Stimulated activated CD8-positive, alpha-beta memory T cell treated with anti-CD3 and anti-CD28 coated beads, Interleukin-4, amount 100 ng/mL, for 4 hours (primary cell): ENCODE measurements at places on chromosomes 4 and X.

DNA sequence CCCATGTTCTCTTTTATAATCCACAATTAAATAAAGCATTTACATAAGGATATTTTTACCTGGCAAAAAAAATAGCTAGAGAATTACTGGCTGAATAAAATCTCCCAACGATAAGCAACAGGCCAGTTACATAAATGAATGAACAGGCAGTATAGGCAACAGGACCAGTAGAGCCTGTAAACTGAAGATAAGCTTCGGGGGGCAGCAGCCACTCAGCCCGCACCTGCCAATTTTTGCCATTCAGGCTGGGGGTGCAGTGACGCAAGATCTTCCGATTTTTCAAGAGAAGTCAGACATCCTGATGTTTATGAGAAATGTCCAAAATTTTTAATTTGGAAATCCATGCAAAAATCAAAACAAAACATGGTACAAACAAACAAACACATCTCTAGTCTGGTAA, 49.0 kb upstream of the CDKN2AIP start:
- no peak for DNase-seq

GRCh38 chr4:82230306-82230705, 143.5 kb downstream of the HNRNPD start:
- DNase-seq = no peak

GRCh38 chr4:10245751-10246150, 129.2 kb upstream of the WDR1 start:
- no peak for DNase-seq

DNA sequence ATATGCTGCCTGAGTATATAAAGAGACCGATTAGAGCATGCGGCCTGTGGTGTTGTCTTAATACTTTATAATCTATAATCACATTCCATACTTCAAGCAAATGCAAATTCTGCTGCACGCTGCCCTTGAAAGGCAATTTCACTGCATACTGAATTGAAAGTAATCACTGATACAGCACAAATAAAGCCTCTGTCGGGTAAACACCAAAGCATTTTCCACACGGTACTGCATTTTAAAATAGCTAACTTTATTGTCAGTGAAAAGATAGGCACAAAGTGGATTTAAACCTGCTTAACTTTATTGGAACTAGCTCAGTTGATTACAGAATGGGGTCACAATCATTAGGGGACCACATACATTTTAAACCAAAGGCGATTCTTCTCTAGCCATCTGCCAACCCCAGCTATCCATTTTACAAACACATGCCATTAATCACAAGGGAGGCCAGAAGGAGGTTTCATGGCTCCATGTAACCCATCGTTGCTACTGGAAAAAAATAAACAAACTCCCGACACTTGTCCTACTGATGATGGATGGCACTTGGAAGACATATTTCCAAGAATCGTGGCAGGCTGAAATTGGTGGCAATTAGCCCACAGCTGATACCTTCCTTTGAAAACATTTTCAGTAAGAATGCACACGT, 65.9 kb downstream of the AMOT start:
- DNase-seq = no peak

- DNase-seq = no peak
Measured at GRCh38 chr4:26715636-26716242, 131.9 kb downstream of the TBC1D19 start.

DNA sequence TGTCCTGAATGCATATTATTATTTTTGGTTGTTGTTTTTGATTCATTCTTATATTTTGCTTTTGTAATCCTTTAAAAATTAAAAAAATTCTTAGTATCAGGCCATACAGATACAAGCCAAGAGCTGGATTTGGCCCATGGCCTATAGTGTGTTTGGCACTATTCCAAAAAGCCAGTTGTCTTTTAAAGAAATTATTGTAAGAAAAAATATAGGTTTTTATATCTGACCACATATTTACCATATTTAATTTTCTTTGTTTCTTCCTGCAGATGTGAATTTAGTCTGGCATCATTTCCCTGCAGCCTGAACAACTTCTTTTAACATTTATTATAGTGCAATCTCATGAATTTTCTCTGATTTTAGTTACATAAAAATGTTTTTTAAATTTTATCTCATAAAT, 652.8 kb upstream of the NR3C2 start:
- no peak for DNase-seq

GRCh38 chr4:100299046-100299840, 109.0 kb upstream of the DDIT4L start:
- DNase-seq = no peak

GRCh38 chrX:148611993-148612392, 111.6 kb downstream of the AFF2 start:
- DNase-seq = no peak

DNA sequence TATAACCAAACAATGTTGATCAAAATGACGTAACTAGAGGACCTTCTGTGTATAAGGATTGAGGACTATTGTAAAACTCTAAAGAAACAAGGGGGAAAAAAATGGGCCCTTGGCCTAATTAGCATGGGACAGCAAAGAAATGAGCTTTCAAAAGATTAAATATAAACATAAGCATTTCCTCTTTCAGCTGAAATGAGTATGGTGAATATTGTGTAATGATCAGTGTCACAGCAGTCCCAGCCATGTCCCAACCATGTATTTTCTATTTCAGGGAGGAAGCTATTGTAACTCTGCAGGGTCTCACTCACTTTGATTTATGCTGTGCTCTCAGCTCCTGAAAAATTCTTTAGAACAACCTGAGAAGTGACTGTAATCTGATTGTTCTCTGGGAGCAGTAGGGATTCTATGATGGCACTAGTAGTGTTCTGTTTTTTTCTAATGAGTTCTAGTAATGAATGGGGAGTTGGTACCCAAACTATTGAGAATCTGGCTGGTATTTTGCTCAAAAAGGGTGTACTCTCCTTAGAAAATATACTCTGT, 25.8 kb downstream of the ANXA10 start:
- DNase-seq = no peak

GRCh38 chr4:138672393-138672976, 343.1 kb upstream of the NOCT start:
- DNase-seq = no peak

DNA sequence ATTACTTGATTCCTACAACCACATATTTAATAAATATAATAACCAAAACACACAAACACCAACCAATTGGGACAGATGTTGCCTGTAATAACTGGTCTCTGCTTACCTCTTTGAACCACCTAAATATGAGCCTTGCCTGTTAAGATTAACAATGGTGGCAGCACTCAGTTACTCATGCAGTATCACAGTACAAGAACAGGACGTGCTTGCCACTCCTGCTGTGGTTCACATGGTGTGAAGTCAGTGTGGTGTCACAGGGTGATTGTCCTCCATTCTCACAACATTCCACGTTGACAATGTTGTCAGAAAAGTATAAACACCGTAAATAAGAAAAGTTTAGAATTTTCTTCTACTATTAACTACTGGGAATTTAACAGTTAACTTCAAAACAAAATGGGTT, 365.0 kb downstream of the PPP3CA start:
- DNase-seq = no peak

GRCh38 chr4:150822407-150822806, 192.7 kb downstream of the LRBA start:
- no peak for DNase-seq

DNA sequence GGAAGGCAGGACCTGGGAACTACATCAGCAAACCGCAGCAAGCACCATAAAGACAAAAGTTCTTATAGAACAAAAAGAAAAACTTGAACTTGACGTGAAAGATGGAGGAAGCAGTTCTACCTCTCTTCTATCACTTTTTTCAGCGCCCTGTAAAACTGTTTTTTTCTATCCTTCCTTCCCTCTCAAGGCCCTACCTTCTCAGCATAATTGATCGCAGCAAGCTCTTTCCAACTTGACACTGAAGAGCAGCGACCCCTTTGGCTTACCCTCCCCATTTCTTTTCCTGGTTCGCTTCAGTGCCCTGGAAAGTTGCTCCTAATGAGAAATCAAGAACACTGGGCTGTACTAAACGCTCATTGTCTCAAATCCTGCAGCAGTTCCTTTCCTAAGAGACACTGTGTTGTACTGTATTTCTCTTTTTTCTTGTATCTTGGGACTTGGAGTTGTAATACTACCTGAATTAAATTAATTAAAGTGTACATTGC, 150.6 kb upstream of the SLC4A4 start:
- no peak for DNase-seq

- DNase-seq = no peak
Measured at GRCh38 chr4:780716-781492, 45.0 kb downstream of the CPLX1 start.

DNA sequence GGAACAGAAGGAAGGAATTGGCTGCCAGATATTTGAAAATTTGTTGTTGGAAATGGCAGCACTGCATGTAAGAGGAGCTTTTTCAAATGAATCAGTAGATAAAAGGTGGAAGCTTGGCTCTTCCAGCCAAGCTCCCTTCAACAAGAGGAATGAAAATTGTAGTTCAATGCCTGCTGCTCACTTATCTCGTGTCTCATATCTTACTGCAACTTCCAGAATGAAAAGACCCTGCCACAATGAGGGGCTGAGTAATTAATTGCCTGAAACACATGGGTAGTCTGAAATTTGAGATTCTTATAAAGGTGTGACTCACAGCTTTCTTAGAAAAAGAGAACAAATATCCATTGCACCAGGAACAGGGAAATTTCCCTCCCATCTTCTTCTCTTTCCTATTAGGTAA, 53.0 kb downstream of the HAND2 start:
- no peak for DNase-seq

- no peak for DNase-seq
Measured at GRCh38 chr4:110106931-110107296, 91.5 kb downstream of the ELOVL6 start.

GRCh38 chr4:132230025-132230424, 919.1 kb upstream of the PCDH10 start:
- no peak for DNase-seq

GRCh38 chr4:25358515-25359275, 18.4 kb upstream of the ANAPC4 start:
- DNase-seq = no peak

GRCh38 chr4:7360806-7361205, 73.9 kb downstream of the PSAPL1 start:
- DNase-seq = no peak

- no peak for DNase-seq
Measured at GRCh38 chr4:136000246-136000645, 1532.0 kb downstream of the PCDH18 start.

DNA sequence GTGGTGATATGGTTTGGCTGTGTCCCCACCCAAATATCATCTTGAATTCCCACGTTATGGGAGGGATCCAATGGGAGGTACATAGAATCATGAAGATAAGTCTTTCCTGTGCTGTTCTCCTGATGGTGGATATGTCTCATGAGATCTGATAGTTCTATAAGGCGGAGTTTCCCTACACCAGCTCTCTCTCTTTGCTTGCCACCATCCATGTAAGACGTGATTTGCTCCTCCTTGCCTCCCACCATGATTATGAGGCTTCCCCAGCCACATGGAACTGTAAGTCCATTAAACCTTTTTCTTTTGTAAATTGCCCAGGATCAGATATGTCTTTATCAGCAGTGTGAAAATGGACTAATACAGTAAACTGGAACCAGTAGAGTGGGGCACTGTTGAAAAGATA, 39.5 kb downstream of the HSD17B13 start:
- no peak for DNase-seq

- no peak for DNase-seq
Measured at GRCh38 chr4:82484996-82485783, 54.8 kb downstream of the ENOPH1 start.

GRCh38 chr4:159069922-159070321, 33.0 kb upstream of the RAPGEF2 start:
- DNase-seq = no peak

DNA sequence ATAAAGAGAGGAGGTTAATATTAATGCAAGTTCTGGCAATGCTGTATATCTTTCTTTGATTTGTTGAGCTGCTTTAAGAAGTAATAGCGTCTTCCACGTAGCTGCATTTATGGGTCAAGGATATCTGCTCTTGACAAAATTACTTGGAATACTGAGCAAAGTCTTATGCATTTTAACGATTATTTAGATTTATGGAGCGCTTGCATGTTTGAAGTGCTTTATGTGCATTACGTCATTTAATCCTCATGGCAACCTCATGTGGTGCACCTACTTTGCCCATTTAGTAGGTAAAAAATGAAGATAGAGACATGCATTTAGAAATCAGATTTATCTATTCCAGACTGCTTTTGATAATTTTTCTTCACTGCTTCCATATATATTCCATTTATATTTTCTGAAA, 46.0 kb downstream of the DTHD1 start:
- no peak for DNase-seq

- DNase-seq = no peak
Measured at GRCh38 chrX:1884446-1884845, 269.6 kb downstream of the ASMT start.

DNA sequence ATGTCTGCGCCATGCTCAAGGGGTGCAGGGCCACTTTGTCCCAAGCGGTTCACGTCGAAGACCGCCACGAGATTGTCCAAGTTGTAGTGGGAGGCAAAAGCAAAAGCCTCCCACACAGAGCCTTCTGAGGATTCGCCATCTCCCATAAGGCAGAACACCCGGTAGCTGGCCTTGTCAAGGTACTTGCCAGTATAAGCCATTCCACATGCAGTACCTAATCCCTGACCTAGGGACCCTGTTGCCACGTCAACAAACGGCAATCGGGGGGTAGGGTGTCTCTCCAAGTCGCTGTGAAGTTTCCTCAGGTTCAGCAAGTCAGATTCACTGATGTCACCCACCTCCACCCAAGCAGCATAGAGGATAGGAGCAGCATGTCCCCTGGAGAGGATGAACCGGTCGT, 424 bp downstream of the TKTL2 start:
- DNase-seq = no peak

GRCh38 chrX:65862638-65863037, 177.2 kb downstream of the VSIG4 start:
- no peak for DNase-seq

DNA sequence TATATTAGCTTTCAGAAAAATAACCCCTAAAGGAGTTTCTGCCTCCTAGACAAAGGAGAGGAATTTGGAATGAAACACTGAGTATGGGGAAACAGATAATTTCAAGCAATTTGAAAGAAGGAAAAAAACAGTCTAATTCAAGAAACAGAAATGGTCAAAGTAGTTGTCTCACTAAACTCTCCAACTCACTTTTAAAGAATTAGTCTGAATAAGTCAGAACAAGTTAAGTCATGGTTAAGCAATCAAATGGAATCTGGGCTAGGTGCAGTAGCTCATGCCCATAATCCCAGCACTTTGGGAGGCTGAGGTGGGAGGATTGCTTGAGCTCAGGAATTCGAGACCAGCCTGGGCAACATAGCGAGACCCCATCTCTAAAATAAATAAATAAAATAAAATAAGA, 95.7 kb upstream of the GRIA3 start:
- DNase-seq = no peak

DNA sequence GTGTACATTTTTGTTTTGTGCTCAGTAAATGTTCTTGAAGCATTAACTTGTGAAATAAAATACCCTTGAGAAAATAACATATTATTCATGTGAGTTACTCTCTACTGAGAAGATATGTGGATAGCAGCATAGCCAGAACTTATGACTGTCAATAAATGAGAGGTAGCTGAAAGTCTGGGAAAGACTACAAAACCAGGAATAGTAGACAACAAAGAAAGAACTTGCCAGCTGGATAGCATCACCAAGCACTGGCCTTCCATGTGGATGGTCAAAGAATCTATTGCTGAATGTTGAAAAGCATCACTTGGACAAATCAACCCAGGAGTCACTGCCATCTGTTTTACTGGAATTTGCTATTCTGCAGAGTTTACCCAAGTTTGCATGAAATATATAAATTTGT, 650.0 kb upstream of the HTR2C start:
- DNase-seq = no peak
